Right atrium auricular region (tissue), 2 donors: ENCODE measurements at places on chromosomes 7 and 10. TPM values are rescaled to one million over a fixed set of nuclear protein-coding genes. Genes with fewer than 3 reads are reported as not detected.

- no peak overlapping the region for H3K4me3 ChIP-seq
- no peaks in the 10 kb centered on the region for H3K4me1 ChIP-seq
- DNase-seq: no peak
- H3K27me3 ChIP-seq: no peaks in the 10 kb centered on the region
Observed at GRCh38 chr7:31692451-31692850, 5.4 kb downstream of the PPP1R17 start.

GRCh38 chr10:110091830-110092229, 84.0 kb downstream of the ADD3 start:
- peaks cover 39% of the 10 kb centered on the region for H3K4me1 ChIP-seq
- H3K36me3 ChIP-seq: no peaks in the 10 kb centered on the region
- no peak for DNase-seq

GRCh38 chr7:4143006-4143405, 539.1 kb upstream of the FOXK1 start:
- no peaks in the 10 kb centered on the region for H3K36me3 ChIP-seq
- no peaks in the 10 kb centered on the region for H3K27me3 ChIP-seq
- no peak for DNase-seq
- no peak overlapping the region for H3K4me3 ChIP-seq
- no peaks in the 10 kb centered on the region for H3K4me1 ChIP-seq

- H3K4me1 ChIP-seq: no peaks in the 10 kb centered on the region
- no peaks in the 10 kb centered on the region for H3K36me3 ChIP-seq
- no peak for DNase-seq
- no peak overlapping the region for H3K4me3 ChIP-seq
- no peaks in the 10 kb centered on the region for H3K27me3 ChIP-seq
Observed at GRCh38 chr10:111200505-111201186, 123.8 kb downstream of the ADRA2A start.

POLD2 gene
- 71.4 TPM for total RNA-seq

DNA sequence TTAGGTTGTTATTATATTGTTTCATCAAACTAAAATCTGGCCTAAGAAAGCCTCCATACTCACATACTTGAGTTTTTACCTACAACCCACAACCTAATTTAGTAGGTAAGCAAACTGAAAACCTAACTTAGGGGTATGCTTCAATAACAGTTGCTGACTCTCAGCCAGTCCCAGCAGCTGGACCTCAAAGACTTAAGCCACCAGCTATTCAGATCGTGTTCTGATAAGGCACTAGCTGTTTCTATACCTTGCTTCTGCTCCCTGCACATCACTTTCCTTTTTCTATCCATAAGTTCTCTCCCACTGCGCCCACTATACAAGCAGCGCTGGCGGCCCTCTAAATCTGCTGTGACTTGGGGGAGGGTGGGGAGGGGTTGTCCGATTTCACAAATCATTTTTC, 42.3 kb downstream of the SUGCT start:
- H3K27me3 ChIP-seq: no peaks in the 10 kb centered on the region
- H3K36me3 ChIP-seq: no peaks in the 10 kb centered on the region
- no peaks in the 10 kb centered on the region for H3K4me1 ChIP-seq
- no peak overlapping the region for H3K4me3 ChIP-seq
- H3K27ac ChIP-seq: no peak overlapping the region
- DNase-seq: no peak

DNA sequence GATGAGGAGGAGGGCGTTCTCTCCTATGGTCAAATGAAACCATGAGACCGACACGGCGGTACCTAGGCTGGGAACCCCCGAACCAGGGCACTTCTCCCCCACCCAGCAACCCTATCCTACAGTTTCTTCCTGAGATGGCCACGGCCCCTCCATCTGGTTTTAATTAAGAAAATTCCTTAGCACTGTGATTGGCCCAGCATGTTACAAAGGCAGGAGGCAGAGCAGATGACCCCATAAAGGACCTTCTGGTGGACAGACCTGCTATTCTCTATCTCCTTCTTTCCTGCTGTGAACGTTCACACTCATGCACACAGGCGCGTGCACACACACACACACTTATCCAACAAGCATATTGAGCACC, 129.4 kb downstream of the RGS10 start:
- no peaks in the 10 kb centered on the region for H3K27me3 ChIP-seq
- peak overlapping the region; percentile 68 for H3K27ac ChIP-seq
- no peak overlapping the region for H3K4me3 ChIP-seq
- H3K4me1 ChIP-seq: peaks cover 72% of the 10 kb centered on the region

NEBL gene
- total RNA-seq: 304 TPM

GRCh38 chr10:117942226-117942625, 104.5 kb downstream of the RAB11FIP2 start:
- no peak overlapping the region for H3K27ac ChIP-seq
- no peak for DNase-seq
- no peaks in the 10 kb centered on the region for H3K4me1 ChIP-seq

- no peaks in the 10 kb centered on the region for H3K27me3 ChIP-seq
- no peak for DNase-seq
- no peak overlapping the region for H3K27ac ChIP-seq
Observed at GRCh38 chr7:121302214-121302745, 26.5 kb upstream of the WNT16 start.

AGMO gene
- not detected for total RNA-seq

- no peaks in the 10 kb centered on the region for H3K36me3 ChIP-seq
- H3K4me1 ChIP-seq: no peaks in the 10 kb centered on the region
- no peak overlapping the region for H3K4me3 ChIP-seq
Observed at GRCh38 chr7:70590126-70590854, 541.7 kb upstream of the GALNT17 start.

DNA sequence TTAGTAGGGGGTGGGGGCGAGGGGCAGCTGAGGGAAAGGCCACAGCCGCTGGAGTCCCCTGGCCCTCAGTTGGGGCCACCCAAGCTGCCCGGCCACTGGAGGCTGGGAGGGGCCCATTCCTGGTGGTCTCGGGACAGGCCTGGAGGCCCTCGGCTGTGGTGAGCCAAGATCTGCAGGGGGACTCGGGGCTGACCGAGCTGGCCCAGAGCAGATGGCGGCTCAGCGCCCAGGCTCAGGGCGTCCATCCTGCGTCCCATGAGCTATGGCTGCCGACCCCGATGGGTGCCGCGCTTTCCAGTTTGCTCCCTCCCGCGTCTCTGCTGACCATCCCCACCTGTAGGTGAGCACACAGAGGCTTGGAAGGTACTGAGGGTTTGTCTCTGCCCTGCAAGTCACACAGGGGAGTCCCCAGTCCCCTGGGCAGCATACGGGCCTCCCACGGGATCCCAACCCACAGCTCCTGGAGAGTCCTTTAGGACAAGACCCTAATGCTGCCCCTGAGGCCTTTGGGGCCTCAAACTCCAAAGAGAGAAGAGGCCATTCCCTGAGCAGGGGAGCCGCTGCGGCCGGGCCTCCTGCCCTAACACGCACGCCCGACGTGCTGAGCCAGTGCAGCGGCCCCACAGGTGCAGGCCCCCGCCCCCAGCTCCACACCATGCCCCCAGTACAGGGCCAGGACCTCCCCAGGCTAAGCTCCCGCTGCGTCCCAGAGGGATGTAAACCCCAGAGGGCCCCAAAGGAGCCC, 107.2 kb downstream of the MICALL2 start:
- no peak overlapping the region for H3K4me3 ChIP-seq
- H3K36me3 ChIP-seq: no peaks in the 10 kb centered on the region
- no peak for DNase-seq
- no peaks in the 10 kb centered on the region for H3K27me3 ChIP-seq
- H3K27ac ChIP-seq: no peak overlapping the region

- peaks cover 28% of the 10 kb centered on the region for H3K27me3 ChIP-seq
- no peak for DNase-seq
- no peak within 1 kb of the TSS for H3K27ac ChIP-seq
- peaks cover 33% of the 10 kb centered on the region for H3K4me1 ChIP-seq
- H3K4me3 ChIP-seq: peak within 1 kb of the TSS; percentile 50
Observed at GRCh38 chr10:132186488-132187429, at the start of gene DPYSL4. Gene DPYSL4 (plus strand): TSS chr10:132186948. CDS start chr10:132187064, 116 bp downstream.

GRCh38 chr10:15325243-15325943, 45.7 kb downstream of the FAM171A1 start:
- H3K27ac ChIP-seq: no peak overlapping the region
- H3K4me1 ChIP-seq: no peaks in the 10 kb centered on the region
- H3K36me3 ChIP-seq: no peaks in the 10 kb centered on the region
- H3K27me3 ChIP-seq: no peaks in the 10 kb centered on the region

GRCh38 chr10:6203331-6204062, 765 bp downstream of the PFKFB3 start:
- DNase-seq: no peak
- H3K27ac ChIP-seq: peak overlapping the region; percentile 94
- no peaks in the 10 kb centered on the region for H3K36me3 ChIP-seq
- peak overlapping the region; percentile 80 for H3K4me3 ChIP-seq
